ENCODE measurements at places on chromosomes 1 and 21. TPM values are rescaled to one million over a fixed set of nuclear protein-coding genes. Genes with fewer than 3 reads are reported as not detected.

The GPATCH4 gene
- 88.6 TPM for total RNA-seq

The KCNE1 gene
- not detected for total RNA-seq

The ARPC5 gene
- total RNA-seq: 177 TPM

The FAF1 gene
- 39.9 TPM for total RNA-seq

The KRTAP20-3 gene
- not detected for total RNA-seq

The DSTYK gene
- total RNA-seq: 7.8 TPM

The ACTN2 gene
- total RNA-seq: not detected

The ZBTB37 gene
- 1.3 TPM for total RNA-seq

The EFNA3 gene
- total RNA-seq: 8.4 TPM

The OR6N1 gene
- total RNA-seq: not detected

The RNF207 gene
- 14.4 TPM for total RNA-seq

The CRP gene
- total RNA-seq: not detected

The OR2T29 gene
- total RNA-seq: not detected

The FOXD3 gene
- 0.96 TPM for total RNA-seq

The LRRC8B gene
- total RNA-seq: 4.7 TPM

The HES5 gene
- not detected for total RNA-seq

The TNNT2 gene
- total RNA-seq: 0.39 TPM

The FCAMR gene
- not detected for total RNA-seq

The PTPRC gene
- total RNA-seq: not detected

The ADAMTS5 gene
- not detected for total RNA-seq

The BEND5 gene
- total RNA-seq: not detected

The HES2 gene
- total RNA-seq: 3.6 TPM

The SHISA4 gene
- 12.1 TPM for total RNA-seq

The C1orf159 gene
- total RNA-seq: 13.9 TPM

The CTPS1 gene
- 88.7 TPM for total RNA-seq

The RXRG gene
- total RNA-seq: not detected

The TDRD5 gene
- 0.08 TPM for total RNA-seq

The SYT6 gene
- 0.72 TPM for total RNA-seq

The TACSTD2 gene
- not detected for total RNA-seq

The CFHR2 gene
- not detected for total RNA-seq

The OR2L13 gene
- total RNA-seq: not detected

The USF1 gene
- total RNA-seq: 56.7 TPM

The USH2A gene
- not detected for total RNA-seq
